ENCODE measurements at places on chromosomes 4 and X. TPM values are rescaled to one million over a fixed set of nuclear protein-coding genes. Genes with fewer than 3 reads are reported as not detected.

- no peak for DNase-seq
Measured at GRCh38 chr4:37322122-37322521, 77.6 kb downstream of the NWD2 start.

GRCh38 chr4:40165916-40166315, 30.9 kb upstream of the RHOH start:
- DNase-seq, result no peak

GRCh38 chr4:106287353-106287969, 28.5 kb downstream of the TBCK start:
- no peak for DNase-seq

GRCh38 chr4:17688011-17688441, 73.6 kb downstream of the MED28 start:
- DNase-seq, result no peak

GRCh38 chrX:43590150-43590549, 65.9 kb upstream of the MAOA start:
- DNase-seq, result no peak

DNA sequence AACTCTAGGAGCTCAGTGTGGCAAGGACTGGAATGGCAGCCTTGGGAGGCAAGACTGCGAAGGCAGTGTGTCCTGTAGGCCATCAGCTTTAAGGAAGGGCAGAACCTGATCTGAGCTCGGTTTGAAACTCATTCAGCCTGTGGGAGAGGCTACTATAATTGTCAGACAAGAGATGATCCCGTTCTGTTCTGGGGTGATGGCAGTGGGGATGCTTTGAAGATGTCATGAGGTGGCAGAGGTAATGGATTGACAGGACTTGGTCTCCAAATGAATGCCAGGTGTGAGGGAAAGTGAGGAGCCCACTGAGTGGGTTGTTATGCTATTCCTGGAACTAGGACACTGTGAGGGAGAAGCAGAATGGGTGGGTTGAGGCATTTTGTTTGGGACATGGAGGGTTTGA, 144.9 kb downstream of the PJA1 start:
- no peak for DNase-seq

DNA sequence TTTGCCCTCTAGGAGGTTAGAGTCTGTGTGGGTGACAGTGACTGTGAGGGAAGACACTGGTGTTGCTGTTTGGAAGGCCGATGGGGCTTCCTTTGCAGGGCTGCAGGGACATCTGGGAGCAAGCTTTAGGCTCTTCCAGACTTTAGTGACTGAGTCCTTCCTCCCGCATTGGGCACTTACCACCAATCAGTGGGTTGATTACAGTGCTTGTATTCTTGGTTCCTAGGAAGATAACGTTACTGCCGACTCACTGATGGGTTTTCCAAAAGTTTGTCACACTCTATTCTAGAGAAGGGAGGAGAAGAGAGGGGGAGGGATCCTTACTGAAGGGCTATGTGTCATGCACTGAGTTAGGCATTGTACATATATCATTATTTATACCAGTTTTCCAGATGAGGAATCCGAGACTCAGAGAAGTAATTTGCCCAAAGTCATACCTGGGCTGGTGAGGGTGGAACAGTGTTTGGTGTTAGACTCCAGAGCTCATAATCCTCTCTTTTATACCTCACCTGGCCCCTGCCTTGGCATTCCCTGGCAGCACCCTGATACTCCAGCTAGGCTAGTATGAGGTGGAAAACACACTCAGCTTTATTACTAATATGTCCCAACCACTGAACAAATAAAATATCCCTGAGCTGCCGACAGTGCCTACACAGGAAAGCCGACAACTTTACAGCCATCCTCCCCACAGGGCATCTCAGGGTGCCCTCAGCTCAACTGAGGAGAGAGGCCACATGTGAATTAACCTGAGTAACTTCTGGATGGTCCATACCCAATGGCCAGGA, 3.8 kb downstream of the CHST7 start:
- no peak for DNase-seq

The FDCSP gene
- not detected for total RNA-seq

GRCh38 chr4:186743261-186743660, 19.6 kb upstream of the FAT1 start:
- DNase-seq, result no peak

DNA sequence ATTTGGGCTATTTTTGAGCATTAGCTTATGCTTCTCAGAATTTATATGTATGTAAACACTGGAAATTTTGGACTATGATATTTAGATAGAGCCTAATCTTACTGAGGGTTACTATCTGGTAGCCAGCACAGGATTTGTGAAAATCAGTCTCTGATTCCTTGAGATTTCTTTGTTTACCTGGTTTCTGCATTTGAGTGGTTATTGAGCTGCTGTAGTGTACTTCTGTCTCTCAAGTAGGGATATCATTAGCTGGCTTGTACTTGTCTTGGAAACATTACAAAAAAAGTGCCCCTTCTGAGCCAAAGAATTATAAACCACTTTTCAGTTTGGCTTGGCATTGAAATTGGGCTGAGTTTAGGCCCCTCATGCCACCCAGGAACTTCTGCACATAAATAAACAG, 49.7 kb downstream of the TLL1 start:
- DNase-seq, result no peak

- DNase-seq, result no peak
Measured at GRCh38 chr4:83552924-83553323, 17.0 kb downstream of the GPAT3 start.

The PRDM8 gene
- total RNA-seq, result 1.4 TPM

GRCh38 chr4:13493793-13494192, 9.7 kb upstream of the RAB28 start:
- no peak for DNase-seq

The GATA1 gene
- 0.20 TPM for total RNA-seq

DNA sequence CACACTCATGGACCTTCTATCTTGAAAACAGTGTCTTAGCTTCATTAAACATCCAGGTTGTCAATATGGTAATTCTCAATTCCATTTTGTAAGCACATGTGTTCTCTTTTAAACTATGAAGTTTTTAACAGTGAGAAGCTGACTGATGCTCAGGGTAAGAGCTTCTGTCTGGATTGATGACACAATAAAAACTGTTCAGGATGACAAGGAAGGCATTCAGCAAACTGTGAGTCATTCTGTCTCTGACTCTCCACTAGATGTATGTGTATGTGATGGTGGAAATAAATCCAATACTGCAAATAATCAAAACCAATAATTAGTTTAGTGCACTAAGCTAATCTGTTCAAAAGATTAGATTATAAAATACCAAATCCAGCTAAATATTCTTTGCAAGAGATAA, 115.3 kb upstream of the ARX start:
- no peak for DNase-seq

DNA sequence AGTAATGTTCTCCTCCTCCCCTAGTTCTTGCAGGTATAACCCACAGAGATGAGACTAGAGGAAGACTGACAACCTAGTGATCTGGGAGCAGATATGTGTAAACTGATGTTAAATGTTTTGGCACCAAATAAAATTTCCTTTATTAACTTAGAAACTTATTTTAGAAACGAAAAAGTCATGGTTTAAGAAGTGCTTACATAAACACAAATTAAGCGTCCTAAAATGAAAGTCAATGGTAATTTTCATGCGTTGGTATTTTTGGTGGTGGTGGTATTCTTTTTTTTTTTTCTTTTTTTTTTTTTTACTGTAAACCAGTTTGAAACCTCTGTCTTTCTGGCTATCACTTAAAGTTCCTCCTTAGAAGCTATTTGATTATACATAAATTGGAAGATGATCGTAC, 1438.1 kb upstream of the TENM3 start:
- no peak for DNase-seq

GRCh38 chr4:16859031-16859430, 39.4 kb downstream of the LDB2 start:
- no peak for DNase-seq

DNA sequence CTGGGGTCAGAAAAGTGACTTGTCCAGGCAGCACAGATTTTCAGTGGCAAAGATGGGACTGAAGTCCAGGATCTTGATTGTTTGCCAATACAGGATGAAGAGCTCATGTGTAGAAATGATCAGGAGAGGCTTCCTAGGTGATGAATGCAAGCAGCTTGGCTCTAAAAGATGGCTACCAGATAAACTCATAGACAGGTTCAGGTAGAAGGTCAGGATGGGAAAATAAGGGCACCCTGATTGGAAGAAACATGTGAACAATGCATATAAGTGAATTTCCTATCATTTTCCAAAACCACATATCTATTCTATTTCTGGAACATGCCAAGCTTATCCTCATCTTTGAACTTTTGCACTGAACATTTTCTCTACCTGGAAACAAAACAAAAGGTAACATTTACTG, 87.7 kb downstream of the FAM13A start:
- DNase-seq, result no peak

DNA sequence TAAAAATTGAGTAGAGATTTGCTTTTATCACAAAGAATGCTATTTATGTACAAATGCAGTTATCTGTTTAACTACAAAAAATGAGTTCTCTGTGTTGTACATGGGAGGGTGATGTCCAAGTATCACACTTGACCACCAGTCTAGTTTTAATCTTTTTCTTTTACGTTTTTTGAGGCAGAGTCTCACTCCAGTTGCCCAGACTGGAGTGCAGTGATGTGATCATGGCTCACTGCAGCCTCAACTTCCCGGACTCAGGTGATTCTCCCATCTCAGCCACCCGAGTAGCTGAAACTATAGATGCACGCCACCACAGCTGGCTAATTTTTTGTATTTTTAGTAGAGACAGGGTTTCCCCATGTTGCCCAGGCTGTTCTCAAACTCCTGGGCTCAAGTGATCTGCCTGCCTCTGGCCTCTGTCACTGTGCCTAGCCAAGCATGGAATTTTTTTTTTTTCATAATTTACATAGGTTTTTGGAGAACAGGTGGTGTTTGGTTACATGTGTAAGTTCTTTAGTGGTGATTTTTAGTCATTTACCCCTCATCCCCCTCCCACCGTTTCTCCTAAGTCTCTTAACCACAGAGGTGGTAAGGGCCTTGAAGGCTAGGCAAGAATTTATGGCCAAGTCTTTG, 47.9 kb upstream of the RPA4 start:
- no peak for DNase-seq

The TRIM61 gene
- total RNA-seq, result 0.79 TPM

DNA sequence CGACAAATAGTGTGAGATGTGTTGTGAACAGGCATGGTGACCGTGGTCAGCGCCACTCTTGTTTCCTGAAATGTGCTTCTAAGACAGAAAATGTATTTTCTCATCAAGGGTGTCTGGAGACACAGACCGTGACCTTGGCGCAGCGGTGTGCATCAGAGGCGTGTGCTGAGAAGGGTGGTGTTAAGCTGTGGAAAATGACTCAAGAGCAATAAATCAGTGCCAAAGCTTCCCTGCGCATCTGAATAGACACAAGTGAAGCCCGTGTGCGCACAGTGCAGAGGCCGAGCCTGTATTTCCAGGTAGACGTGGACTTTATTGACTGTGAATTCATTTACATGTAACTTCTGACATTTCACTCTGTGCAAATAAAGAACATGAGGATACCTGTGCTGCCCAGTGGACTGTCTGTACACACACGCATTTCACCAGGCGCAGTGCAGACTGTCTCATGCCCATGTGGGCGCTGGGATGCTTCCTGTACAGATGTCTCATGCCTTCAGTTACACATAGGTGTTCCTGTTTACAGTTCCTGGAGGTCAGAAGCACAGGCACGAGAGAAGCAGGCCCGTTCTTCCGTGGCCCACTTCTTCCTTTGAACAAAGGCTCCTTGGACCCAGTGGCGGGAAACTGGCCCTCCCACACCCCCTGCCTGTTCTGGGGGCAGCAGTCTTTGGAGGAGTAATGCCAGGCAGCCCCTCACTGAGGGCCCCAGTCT, 31.9 kb downstream of the NSG1 start:
- DNase-seq, result no peak

DNA sequence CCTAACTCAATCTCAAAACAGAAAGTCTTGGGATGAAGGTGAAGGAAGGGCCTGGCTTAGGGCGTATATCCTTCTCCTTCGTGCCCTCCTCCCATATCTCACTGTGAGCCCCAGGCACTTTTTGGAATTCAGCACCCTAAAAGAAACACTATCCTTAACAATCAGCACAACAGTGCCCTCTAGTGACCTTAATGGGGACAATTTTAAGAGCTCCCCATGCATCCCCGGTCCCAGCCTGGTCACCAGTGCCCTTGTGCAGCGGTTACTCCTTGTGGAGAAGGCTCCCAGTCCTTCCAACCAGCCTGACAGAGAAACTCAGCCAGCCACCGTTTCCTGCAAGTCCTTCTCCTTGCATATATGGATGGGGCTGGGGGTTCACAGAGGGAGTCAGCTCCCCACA, 4.2 kb downstream of the PAK3 start:
- DNase-seq, result no peak

The SMIM31 gene
- total RNA-seq, result not detected

DNA sequence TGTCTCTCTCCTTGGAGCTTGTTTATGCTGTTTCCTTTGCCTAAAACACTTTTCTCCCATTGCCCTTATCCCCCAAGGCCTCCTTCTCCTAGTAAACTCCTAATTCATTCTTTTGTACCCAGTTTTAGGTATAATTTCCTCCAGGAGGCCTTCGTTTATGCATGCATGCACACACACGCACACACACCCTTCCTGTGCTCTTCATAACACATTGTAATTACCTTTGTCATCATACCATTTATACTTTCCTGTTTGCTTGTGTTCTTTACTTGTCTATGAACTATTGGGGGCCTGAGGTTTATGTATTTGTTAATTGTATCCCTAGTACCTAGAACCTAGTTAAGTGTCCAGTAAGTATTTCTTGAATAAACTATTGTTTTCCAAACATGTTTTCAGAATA, 45.5 kb downstream of the XIAP start:
- no peak for DNase-seq

DNA sequence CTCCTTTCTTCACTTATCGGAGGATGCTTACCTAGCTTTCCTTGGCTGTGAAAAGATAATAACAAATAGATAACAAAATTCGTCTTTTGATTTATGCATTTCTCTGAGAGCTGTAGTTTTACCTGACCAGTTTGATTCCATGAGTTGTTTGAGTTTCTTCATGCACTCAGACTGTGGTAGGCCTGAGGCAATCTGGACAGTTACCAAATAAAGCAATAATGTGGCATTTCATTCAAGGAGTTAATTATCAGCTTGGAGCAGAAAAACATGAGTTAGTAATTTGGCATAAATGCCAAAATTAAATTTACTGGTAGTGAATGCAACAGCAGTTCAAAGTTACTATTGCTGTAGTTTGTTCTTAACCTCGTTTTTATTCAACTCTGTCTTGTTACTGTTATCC, 53.5 kb downstream of the FABP2 start:
- DNase-seq, result no peak

The SPANXA2 gene
- total RNA-seq, result not detected

DNA sequence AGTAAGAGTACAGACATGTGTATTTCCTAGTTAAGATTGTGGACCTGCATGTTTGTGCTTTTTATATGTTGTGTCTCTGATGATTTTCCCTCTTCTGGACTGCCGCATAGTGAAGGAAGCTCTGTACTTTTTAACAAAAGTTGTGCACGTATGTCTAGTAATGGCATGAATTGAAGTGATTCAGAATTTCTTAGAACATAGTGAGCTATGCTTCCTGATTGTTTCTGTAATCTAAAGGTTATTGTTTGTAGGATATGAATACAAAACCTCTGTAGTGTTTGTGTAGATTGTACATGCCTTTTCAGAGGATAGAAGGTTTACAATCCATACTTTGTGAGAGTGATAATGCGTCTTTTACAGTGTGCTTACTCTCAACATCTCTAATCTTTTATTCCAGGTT, 37.0 kb upstream of the NUDT6 start:
- DNase-seq, result no peak
